ENCODE measurements at places on chromosomes 2 and 18. TPM values are rescaled to one million over a fixed set of nuclear protein-coding genes. Genes with fewer than 3 reads are reported as not detected.

SOX11 gene
- 0.93 TPM for total RNA-seq

GRCh38 chr2:225022188-225022587 is 20.1 kb downstream of the DOCK10 start:
- no peaks in the 10 kb centered on the region for H3K4me1 ChIP-seq
- H3K4me3 ChIP-seq: no peak overlapping the region
- DNase-seq: no peak
- no peak overlapping the region for H3K27ac ChIP-seq
- no peaks in the 10 kb centered on the region for H3K36me3 ChIP-seq
- H3K27me3 ChIP-seq: no peaks in the 10 kb centered on the region

DNAJC5G gene
- total RNA-seq: 1.2 TPM

- H3K4me1 ChIP-seq: no peaks in the 10 kb centered on the region
- no peak for DNase-seq
- H3K27me3 ChIP-seq: no peaks in the 10 kb centered on the region
- no peak overlapping the region for H3K27ac ChIP-seq
- no peak overlapping the region for H3K4me3 ChIP-seq
- no peaks in the 10 kb centered on the region for H3K36me3 ChIP-seq
Measured at GRCh38 chr18:8751692-8752091, 46.3 kb downstream of the MTCL1 start.

DNA sequence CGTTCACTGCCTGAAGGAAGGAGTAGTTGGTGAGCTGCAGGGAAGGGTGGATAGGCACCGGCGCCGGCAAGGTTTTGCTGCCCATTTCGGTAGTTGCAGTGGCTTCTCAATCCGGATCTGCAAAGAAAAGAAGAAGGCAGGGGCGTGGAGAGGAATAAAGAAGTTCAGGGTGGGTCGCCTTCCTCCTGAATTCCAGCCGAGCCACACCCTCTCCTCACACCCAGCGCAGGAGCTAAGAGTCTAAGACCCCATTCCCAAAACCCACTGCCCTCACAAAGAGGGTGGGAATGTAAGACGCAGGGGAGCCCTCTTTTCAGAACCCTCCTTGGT is 4.7 kb downstream of the OSR1 start:
- peaks cover 44% of the 10 kb centered on the region for H3K4me1 ChIP-seq
- H3K36me3 ChIP-seq: peaks cover 17% of the 10 kb centered on the region
- DNase-seq: no peak
- H3K27me3 ChIP-seq: peaks cover 80% of the 10 kb centered on the region

RNU2-63P gene
- total RNA-seq: not detected
